CD4-positive, CD25-positive, alpha-beta regulatory T cell (primary cell): ENCODE measurements at places on chromosomes 12 and 14.

- DNase-seq, result no peak
These were observed 77.0 kb upstream of the FGD4 start for GRCh38 chr12:32322354-32322753.

- DNase-seq, result no peak
These were observed 172.9 kb downstream of the ZFP36L1 start for GRCh38 chr14:68619790-68620574.

- DNase-seq, result no peak
These were observed 3.7 kb downstream of the EFS start for GRCh38 chr14:23361320-23361719.

DNA sequence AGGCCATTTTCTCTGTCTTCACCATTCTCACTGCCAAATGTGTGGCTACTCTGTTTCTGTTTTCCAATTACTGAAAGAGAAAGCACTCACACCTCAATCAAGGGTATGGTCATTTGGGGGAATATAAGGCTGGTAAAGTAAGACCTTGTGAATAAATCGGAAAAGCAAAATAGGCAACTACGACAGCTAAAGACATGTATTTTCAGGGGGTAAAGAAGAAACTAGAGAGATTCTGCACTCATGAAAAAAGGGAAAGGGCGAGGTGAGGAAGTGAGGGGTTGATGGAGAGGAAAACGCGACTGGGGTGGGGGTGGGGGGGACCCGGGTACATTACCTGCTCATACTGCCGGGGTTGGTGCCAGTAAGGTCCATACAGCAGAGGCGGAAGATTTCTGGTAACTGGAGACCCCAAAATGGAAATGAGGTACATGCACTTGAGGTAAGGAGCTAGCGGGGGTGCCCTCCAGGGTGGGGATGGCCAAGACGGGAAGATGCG is 19.3 kb downstream of the CHD8 start:
- DNase-seq, result no peak

GRCh38 chr12:94269316-94269999 is 121.1 kb downstream of the PLXNC1 start:
- no peak for DNase-seq

DNA sequence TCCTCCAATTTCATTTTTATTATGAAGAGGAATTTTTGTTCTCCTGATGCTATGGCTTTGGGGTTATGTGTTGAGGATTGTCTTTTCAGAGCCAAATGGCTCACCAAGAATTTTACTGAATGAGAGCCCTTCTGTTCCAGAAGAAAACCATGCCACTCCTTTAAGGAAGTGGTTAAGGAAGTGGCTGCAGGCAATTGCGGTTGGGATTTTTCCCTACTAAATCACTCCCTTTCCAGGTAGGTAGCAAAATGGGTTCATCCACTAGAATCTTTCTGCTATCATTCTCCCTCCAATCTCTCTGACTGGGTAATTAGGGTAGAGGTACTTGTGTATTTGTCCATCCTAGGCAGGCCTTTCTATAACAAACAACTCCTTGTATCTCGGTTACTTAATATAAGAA is 163.1 kb downstream of the TTC8 start:
- no peak for DNase-seq

- peak; percentile 22 for DNase-seq
These were observed 16.5 kb downstream of the HEBP1 start for GRCh38 chr12:12983420-12984035.

- DNase-seq, result no peak
These were observed 1299.8 kb upstream of the TMEM132C start for GRCh38 chr12:126967152-126967551.

DNA sequence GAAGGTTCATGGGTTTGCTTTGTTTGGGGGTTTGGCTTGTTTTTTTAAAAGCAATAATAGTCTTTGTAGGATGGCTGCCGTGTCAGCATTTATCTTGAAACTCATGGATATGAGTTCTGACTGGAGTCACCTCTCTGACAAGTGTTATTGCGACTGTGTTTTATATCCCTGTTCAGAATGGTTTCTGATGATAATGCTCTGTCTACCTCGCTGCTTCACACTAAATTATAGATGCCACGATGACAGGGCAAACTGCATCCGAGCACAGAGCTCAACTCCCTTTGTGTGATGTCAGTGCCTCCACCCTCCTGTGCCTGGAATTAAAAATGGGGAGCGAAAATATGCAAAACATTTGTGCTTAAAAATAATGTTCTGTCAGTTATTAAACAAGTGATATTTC is 250.8 kb downstream of the EGLN3 start:
- DNase-seq, result no peak

- no peak for DNase-seq
These were observed 219.8 kb upstream of the RGS6 start for GRCh38 chr14:71712478-71712877.

DNA sequence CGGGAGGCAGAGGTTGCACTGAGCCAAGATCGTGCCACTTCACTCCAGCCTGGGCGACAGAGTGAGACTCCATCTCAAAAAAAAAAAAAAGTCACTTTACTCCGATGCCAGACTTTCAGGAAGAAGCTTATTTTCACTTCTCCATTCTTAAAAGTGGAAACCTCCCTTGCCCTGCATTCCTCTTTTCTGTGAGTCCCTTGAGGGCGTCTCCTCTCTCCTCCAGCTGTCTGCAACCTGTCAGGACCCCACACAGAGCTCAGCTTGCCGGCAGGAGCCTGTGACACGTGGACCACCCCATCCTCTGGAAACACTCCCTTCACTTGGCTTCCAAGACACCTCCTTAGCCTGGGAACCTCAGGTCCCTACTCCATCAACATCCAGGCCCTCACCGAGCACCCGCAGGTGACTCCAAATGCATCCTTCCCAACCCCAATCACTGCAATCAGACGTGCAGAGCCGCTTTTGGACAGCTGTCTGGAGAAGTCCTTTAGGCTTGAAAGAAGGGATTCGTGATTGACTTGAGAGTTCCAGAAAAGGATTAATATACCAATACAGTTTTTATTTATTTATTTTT is 34.3 kb downstream of the SLC15A4 start:
- no peak for DNase-seq

GRCh38 chr12:111283521-111283920 is 85.4 kb downstream of the PHETA1 start:
- DNase-seq, result no peak
